ENCODE measurements at places on chromosomes 4 and X. TPM values are rescaled to one million over a fixed set of nuclear protein-coding genes. Genes with fewer than 3 reads are reported as not detected.

- no peak for DNase-seq
Measured at GRCh38 chr4:77893451-77893850, 30.8 kb downstream of the MRPL1 start.

DNA sequence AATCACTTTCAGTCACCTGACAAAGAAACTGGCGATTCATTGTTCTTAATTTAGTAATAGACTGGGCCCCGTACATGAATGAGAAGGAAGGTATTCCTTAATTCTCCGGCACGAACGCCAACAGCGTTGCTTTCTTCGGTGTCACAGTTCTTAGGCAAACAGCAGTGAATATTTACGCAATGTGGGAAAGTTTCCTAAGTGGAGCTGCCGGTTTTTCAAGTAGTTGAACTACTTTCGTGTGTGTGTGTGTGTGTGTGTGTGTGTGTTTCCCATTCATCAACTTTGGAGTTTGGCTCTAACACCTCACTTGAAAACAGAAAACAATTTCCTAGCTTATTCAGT, 651 bp downstream of the NXT2 start:
- peak; percentile 60 for DNase-seq

DNA sequence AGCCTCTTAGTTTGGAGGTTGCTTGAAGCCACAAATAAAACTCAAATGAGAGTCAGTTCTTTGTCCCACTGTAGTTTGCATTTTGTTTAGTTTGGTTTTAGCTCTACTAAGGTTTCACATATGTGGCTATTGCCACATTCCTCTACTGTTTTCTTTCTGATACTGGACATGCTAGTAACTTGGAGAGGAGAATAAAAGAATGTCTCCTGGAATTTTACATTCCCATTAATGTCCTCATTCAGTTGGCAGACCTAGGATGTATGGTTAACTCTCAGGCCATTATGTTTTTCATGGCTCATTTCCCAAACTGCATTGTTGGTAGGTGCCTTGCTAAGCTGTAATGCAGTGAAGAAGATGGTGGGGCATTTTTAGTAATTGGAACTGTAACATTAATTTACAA, 29.9 kb downstream of the UPRT start:
- DNase-seq, result no peak

- DNase-seq, result no peak
Measured at GRCh38 chr4:17823871-17824669, 13.3 kb downstream of the NCAPG start.

DNA sequence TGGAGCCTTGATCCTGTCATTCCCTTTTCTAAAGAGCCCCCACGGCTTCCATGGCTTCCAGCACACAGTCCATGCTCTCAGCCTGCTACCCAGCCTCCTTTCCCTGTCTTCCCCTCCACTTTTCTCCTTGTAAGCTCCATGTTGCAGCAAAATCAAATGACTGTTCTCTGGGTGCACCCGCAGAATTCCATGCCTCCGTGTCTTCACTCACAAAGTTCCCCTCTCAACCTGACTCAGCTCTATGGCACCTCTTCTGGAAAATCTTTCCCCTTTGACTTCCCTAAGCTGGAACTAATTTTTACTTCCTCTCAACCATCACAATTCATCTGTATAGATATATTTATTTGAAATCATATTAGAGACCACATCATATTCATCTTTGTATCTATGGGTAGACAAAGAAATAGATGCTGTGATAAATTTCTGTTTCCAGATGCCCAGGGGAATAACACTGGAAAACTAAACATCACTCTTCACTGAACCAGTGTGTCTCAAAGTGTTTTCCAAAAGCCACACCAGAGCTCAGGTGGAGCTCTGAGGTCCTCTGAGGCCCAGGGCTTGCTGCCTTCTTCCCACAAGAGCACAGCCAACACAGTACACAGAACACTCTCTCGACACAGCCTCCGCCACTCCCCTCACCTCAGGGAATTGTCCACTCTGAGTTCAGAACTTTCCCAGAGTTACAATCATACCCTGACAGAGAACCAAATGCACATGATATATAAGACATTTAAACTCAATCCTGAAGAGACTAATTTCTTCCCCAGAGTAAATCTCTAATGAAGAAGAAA, 3.3 kb downstream of the SETD7 start:
- no peak for DNase-seq

DNA sequence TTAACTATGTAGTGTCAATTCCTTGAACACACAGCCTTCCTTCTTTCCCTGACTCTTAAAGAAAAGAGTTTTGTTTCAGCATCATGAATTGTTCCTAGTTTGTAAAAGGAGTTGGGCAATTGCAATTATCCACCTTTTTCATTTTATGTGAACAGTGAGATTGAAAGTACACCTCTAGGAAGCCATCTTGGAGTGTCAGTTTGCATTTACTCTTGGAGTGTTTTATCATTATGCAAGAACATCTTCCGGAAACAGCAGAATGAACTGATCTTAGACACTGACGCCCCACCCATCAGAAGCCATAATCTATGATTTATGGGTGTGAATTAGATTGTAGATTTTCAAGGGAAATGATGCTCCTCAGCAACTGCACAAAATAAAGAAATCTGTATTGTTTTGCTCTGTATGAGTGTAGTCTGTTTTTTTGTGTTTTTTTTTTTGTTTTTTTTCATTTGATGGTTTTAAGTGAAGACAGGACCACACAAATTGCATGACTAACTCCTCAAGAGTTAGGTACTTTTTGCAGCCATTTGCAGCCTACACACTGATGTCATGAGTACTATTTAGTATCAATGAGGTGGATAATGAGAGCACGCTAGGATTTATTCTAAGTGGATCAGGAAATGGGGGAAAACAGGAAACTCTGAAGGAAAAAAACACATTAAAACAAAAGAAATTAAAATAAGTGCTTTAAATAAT, 19.5 kb upstream of the FGF2 start:
- DNase-seq, result no peak

DNA sequence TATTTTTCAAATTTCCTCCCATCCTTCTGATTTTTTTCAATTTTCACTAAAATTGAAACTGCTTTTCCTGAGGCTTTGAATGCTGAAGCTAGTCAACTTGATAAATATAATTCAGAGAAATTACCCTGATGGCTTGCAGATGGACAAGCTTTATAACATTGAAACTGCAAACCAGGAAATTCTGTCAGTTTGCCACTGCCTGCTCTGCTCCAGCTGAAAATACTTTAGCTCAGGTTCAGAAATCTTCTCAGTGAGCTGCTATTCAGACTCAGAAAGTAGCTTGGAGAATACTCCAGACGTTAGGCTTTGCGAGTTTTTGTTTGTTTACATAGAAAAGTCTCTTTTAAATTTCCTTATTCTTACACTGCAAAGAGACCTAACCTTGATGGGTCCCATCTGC, 1574.7 kb downstream of the STIM2 start:
- no peak for DNase-seq

- DNase-seq, result no peak
Measured at GRCh38 chr4:68250151-68250930, 4.8 kb upstream of the TMPRSS11B start.

DNA sequence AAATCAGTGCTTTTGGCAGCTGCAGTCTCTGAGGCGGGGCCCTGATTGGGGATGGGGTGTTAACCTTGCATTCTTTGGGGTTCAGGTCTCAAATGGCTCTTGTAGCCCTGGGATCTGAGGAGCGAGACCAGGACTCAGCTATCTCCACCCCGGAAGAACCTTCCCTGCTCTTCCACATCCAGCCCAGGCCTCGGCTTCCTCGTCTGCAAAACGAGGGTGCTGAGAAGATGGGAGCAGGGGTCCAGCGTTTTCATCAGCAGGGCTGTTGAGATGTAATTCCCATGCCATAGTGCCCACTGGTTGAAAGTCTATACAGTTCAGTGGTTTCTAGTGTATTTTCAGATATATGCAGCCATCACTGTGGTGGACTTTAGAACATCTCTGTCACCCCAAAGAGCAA, 34.6 kb upstream of the WFS1 start:
- no peak for DNase-seq

- DNase-seq, result no peak
Measured at GRCh38 chrX:17692709-17693346, 44.5 kb upstream of the SCML1 start.

GRCh38 chrX:9842541-9842940, 56.3 kb downstream of the SHROOM2 start:
- DNase-seq, result no peak

- DNase-seq, result no peak
Measured at GRCh38 chr4:115660465-115660864, 547.0 kb upstream of the NDST4 start.

GRCh38 chr4:55500072-55500471, 46.6 kb downstream of the CLOCK start:
- DNase-seq, result no peak

DNA sequence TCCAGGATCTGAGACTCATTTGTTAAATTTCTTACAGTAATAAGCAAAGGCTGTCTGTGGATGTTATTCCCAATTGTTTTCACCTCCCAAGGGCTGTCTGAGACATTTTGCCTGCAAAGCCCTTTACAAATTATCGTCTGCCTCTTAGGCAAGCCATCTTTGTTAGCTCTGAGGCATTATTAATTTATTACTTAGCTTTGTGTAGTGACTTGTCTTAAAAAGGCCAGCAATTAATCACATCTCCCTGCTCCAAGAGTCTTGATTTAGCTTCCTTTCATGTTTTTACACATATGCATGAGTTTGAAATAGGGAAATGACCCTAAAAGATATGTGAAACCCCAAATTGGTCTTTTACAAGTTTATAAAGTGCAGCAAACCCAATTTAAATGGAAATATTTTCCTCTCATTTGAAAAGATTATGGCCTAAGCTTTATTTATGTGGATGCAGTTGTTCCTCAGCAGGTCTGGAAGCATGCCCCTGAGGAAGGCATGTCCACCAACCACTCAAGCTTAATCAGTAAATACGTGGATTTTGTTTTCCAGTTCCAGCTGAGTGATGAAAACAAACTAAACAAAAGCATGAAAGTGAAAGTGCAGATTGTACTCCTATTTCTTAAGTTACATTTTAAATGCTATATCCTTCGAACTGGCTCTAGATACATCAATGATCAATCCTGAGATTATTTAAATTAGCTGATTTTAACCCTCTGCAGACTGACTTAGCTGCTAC, 173.6 kb upstream of the LNX1 start:
- DNase-seq, result no peak

DNA sequence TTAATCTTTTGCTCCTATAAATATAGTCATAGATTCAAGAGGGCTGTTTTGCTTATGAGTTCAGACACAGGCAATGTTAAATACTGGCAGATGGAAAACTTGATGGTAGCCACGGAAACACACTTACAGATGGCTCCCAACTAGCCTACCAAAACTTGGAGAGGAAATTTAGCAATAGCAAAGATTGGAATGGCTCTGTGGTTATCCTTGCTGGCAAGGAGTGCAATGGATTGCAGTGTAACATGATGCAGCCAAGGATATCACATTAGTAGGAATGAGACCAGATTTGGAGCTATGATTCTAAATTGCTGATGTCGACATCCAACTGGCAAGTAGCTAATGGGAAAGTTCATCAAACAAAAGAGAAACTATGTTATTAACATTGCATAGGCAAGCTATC, 791.0 kb upstream of the DIAPH2 start:
- DNase-seq, result no peak

DNA sequence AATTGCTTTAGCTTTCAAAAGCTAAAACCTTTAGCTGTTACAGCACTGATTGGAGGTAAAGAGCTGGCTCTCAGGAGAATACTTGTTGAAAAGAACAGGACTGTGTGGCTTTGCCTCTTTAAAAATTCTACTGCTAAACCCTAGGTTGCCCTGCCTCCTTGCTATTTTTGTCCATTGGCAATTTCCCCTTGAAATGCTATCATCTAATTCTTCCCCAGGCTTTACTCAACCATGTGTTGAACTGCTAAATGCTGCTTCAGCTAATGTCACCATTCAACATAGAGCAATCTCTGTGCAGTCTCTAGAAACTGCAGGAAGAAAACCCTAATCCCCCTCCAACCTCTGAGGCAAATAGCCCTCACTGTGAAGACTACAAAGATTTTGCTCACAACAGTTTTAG, 203.7 kb upstream of the ARX start:
- no peak for DNase-seq

GRCh38 chrX:75131973-75132627, 24.0 kb downstream of the ABCB7 start:
- no peak for DNase-seq

- no peak for DNase-seq
Measured at GRCh38 chr4:79057772-79058171, 118.5 kb upstream of the PAQR3 start.

DNA sequence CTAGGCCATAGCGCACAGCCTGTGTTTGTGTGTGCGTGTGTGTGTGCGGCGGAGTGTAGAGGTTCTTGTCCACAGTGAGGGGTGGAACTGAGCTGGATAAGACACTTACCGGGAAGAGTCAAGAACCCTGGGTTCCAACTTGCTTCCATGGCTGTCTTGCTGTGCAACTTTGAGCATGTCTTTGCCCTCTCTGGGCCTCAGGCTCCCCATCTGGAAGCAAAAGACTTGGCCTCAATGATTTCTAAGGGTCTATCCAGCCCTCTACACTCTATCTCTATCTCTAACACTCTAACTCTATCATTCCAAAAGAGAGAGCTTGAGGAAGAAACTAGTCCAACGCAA, 121.3 kb upstream of the PJA1 start:
- DNase-seq, result no peak

- no peak for DNase-seq
Measured at GRCh38 chr4:38634047-38634759, 29.8 kb upstream of the KLF3 start.

DNA sequence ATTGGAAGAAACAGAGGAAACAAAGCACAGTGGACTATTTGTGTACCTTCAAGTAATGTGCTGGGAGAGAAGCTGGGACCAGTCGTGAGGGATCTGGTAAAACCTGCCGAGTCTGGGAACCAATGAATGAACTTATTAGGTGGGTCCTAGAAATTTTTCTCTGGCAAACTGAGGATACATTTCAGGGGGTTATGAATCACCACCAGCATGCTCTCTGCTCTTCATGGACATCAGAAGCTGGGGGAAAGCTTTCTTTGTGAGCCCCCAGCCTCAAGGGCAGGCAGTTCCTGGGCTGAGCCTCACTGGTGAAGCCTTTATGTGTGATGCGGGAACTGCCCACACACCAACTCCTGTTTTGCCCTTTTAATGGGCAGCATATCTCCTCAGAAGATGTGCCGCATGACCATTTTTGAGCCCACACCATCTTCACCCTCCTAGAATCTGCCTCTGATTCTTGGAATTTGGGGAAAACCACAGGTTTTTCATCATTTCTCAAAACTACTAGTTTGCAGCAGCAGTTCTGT, 95.4 kb upstream of the ENPP6 start:
- peak; percentile 50 for DNase-seq

Gene NSUN7
- total RNA-seq, result 1.9 TPM

Gene PGAM4
- not detected for total RNA-seq

Gene FOXP3
- total RNA-seq, result not detected

Gene PAGE5
- total RNA-seq, result not detected

Gene CFI
- 12.6 TPM for total RNA-seq

Gene PDE5A
- 14.7 TPM for total RNA-seq

Gene XKRX
- 0.28 TPM for total RNA-seq

Gene FGA
- not detected for total RNA-seq

Gene CSAG3
- not detected for total RNA-seq

Measured in right atrium auricular region (tissue), 2 donors.